ENCODE measurements at places on chromosomes 5 and 9.

GRCh38 chr5:111834926-111835599 is 78.1 kb upstream of the NREP start:
- DNase-seq, result no peak

GRCh38 chr9:15965246-15965745 is 412.5 kb downstream of the CCDC171 start:
- DNase-seq, result no peak

DNA sequence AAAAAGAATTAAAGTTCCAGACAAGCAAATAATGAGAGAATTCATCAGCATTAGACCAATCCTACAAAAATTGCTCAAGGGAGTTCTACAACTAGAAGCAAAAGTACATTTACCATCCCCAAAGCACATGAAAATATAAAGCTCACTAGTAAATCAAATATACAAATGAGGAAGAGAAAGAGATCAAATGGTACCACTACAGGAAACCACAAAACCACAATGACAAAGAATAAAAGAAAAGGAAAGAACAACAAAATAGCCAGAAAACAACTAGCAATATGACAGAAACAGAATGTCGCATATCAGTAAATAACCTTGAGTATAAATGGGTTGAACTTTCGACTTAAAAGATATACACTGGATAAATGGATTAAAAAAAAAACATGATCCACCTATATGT is 739.0 kb downstream of the DTWD2 start:
- DNase-seq, result no peak

DNA sequence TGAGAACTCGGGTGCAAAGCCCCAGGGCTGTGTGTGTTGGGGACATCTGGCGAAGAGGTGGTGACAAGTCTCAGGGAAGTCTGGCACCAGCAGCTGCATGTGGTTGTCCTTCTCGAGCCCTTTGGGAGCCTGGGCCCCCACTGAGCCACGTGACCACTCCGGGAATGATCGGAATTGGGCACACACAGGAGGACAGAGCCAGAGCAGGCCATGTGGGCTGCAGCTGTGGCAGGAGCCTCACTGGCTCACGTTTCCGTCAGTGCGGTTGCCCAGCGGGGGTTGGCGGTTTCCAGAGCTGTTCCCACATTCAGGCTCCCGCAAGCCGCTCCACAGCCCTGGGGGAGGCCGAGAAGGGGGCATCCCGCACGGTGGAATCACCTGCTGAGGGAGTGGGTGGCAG is 6.8 kb upstream of the CEL start:
- DNase-seq, result no peak

GRCh38 chr5:164563370-164563769 is 1058.0 kb downstream of the MAT2B start:
- no peak for DNase-seq

- no peak for DNase-seq
These were observed 90.3 kb downstream of the ANKRD55 start for GRCh38 chr5:56142614-56143372.

- DNase-seq, result no peak
These were observed 38.0 kb upstream of the SLC44A1 start for GRCh38 chr9:105206496-105206820.

- DNase-seq, result no peak
These were observed 238.2 kb downstream of the PBX3 start for GRCh38 chr9:125985142-125985997.

DNA sequence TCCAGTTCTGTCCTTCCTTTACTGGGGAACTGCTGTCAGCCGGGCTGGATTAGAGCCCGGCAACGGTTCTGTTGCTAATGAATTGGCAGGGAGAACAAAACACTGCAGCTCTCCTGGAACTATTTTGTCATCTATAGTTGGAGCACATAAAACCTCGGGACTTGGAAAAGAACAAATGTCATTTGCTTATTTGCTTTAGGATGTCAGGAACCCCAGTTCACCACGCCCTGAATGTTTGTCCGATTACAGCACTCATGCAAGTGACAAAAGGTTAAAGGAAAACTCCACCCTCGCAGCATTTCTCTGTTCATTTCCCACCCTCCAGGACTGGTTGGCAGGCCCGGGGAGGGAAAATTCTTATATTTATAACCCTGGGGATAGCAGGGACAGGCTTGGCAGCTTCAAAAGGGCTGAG is 66.4 kb upstream of the PLPP1 start:
- DNase-seq, result no peak

DNA sequence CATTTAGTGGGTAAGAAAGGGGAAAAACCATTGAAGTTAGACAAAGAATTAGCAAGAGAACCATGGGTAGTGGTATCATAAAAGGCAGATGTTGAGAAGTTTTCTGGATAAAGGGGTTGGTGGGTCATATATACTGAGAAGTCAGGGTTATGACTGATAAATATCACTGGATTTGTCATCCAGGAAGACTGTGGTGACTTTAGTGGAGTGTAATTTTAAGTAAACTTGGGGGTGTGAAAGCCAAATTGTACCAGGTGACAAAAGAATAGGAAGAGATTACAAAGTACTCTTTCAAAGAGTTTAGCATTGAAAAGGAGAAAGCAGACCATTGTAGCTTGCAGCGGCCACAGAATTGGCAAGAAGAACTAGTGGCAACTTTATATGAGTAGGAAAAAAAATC is 315.2 kb upstream of the DMAC1 start:
- no peak for DNase-seq

- DNase-seq, result no peak
These were observed 163.0 kb downstream of the SPOCK1 start for GRCh38 chr5:137336161-137336560.

GRCh38 chr5:34959323-34959722 is 30.0 kb downstream of the DNAJC21 start:
- DNase-seq, result no peak

All from H1 (cell line).